ENCODE measurements at places on chromosomes 4 and X.

DNA sequence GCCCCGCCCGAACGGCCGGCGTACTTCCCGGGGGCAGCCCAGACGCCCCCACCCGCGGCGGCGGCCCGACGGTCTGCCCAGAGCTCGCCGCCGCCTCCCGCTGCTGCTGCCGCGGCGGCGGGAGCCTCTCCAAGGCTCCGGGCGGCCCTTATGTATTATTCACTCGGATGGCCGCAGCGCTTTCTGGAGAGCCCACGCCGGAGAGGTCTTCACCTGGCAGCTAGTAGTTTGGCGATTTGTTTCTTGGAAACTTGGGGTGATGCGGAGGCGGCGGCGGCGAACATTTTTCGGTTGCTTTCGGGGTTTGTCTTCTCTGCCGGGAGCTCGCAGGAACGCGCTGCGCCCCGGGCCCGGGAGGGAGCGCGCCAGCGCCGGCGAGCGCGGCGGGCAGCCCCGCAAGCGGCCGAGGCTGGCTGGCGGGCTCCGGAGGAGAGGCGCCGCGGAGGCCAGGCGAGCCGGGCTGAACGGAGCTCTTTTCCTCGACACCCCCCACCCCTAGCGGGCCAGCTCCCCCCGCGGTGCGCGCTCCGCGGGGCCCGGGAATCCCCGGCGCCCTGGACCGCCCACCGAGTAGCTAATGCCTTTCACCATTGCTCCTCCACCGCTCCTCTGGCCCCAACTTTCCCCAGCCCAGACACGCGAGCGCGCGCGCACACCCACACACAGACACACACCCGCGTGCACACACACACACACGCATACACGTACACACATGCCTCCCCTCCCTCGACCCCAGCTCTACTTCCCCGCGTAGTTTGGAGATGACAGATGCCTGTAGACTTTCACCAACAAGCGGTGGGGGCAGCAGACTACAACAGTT lies 113.5 kb downstream of the DHX15 start:
- H3K27ac ChIP-seq = no peak overlapping the region
- H3K36me3 ChIP-seq = no peaks in the 10 kb centered on the region
- H3K4me3 ChIP-seq = peak overlapping the region; percentile 50
- peaks cover 4% of the 10 kb centered on the region for H3K27me3 ChIP-seq

DNA sequence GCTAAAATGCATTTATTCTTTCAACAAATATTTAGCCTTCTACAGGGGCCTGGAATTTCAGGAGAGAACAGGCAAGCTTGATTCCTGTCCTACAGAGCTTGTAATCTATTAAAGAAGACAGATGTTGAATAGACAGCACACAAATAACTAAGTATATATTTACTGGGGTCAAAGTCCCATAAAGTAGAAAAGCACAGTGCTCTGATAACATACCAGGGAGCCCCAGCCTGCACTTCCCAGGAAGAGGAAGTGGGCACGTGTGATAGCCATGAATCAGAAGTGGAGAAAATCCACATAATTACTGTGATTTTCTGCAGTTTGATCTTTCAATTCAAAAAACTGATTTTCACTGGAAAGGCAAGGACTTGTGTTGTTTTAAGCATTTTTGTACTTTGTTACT lies 129.1 kb downstream of the EGF start:
- no peak overlapping the region for H3K27ac ChIP-seq
- H3K4me3 ChIP-seq = no peak overlapping the region
- peaks cover 1% of the 10 kb centered on the region for H3K4me1 ChIP-seq
- H3K36me3 ChIP-seq = no peaks in the 10 kb centered on the region
- no peaks in the 10 kb centered on the region for H3K27me3 ChIP-seq

GRCh38 chr4:107492566-107492965 lies 227.5 kb downstream of the PAPSS1 start:
- H3K4me3 ChIP-seq = no peak overlapping the region
- no peaks in the 10 kb centered on the region for H3K36me3 ChIP-seq
- no peak overlapping the region for H3K27ac ChIP-seq
- H3K4me1 ChIP-seq = no peaks in the 10 kb centered on the region

GRCh38 chr4:188396037-188396436 lies 256.8 kb downstream of the TRIML1 start:
- H3K4me3 ChIP-seq = no peak overlapping the region
- no peaks in the 10 kb centered on the region for H3K27me3 ChIP-seq
- H3K27ac ChIP-seq = no peak overlapping the region
- peaks cover 2% of the 10 kb centered on the region for H3K4me1 ChIP-seq

GRCh38 chrX:23896981-23897380 lies 10.8 kb downstream of the APOO start:
- H3K36me3 ChIP-seq = no peaks in the 10 kb centered on the region
- H3K27ac ChIP-seq = no peak overlapping the region
- no peak overlapping the region for H3K4me3 ChIP-seq
- DNase-seq = no peak

GRCh38 chrX:70470850-70471289 lies 26.2 kb downstream of the DLG3 start:
- H3K27ac ChIP-seq = no peak overlapping the region
- H3K36me3 ChIP-seq = no peaks in the 10 kb centered on the region
- no peak for DNase-seq
- H3K4me3 ChIP-seq = no peak overlapping the region
- no peaks in the 10 kb centered on the region for H3K27me3 ChIP-seq

DNA sequence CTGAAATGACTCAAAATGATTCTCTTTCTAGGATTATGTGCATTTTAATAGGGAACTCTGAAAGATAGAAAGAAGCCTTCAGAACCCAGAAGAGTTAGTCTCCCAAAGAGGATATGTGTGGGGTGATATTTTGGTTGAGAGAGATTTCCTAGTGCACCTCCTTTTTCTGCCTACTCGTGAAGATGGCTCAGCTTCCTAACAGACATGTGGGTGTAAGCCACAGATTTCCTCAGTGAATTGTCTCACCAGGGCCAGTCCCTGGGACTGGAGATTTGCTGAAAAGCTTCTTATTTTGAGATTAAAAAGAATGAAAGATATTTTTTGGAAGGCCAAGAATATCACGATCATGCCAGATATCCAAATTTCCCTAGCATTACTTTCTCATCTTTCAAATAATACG lies 42.8 kb downstream of the MAGEB17 start:
- no peaks in the 10 kb centered on the region for H3K4me1 ChIP-seq
- no peaks in the 10 kb centered on the region for H3K27me3 ChIP-seq
- DNase-seq = no peak
- H3K36me3 ChIP-seq = no peaks in the 10 kb centered on the region
- H3K27ac ChIP-seq = no peak overlapping the region

DNA sequence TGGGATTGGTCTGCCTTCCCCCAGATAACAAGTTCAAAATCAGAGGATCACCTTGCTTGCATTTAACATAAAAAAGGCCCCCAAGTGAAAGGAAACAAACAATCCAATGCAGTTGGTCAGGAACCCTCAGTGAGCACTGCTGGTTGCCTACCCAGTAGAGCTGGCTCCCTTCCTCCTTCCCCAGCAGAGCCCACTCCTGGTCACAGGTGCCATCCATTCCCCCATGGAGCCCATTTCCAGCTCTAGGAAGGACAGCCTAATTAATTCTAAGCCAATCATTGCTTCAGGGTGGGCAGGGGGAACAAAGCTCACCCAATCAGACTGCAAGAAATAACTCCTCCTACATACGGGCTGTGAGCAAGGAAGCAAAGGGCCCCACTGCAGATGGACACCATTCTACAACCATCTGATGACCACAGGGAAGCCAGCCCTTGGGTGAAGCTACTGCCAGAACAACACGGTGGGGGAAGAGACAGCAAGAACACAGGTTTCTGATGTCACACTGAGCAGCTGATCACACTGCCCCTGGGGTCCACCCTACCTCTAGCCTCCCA lies 86.5 kb downstream of the SH3KBP1 start:
- no peak overlapping the region for H3K27ac ChIP-seq
- DNase-seq = no peak
- H3K4me3 ChIP-seq = no peak overlapping the region
- no peaks in the 10 kb centered on the region for H3K27me3 ChIP-seq

GRCh38 chrX:47751670-47752069 lies 85.0 kb upstream of the ZNF81 start:
- H3K4me1 ChIP-seq = no peaks in the 10 kb centered on the region
- H3K36me3 ChIP-seq = no peaks in the 10 kb centered on the region
- H3K27me3 ChIP-seq = no peaks in the 10 kb centered on the region

DNA sequence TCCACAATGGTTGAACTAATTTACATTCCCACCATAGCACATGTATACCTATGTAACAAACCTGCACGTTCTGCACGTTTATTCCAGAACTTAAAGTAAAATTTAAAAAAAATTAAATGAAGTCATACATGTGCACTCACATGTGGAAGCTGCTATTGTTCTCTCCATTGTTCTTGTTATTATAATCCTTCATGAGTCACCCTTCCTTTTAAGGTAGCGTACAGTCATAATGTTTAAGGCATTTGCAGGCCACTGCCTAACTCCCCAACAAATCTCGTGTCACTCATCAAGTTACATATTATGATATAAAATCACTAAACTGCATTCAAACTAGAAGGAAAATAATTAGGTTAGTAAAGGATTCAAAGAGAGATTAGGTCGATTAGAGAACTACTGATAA lies 63.6 kb downstream of the SLC7A11 start:
- DNase-seq = no peak
- no peak overlapping the region for H3K4me3 ChIP-seq
- H3K27me3 ChIP-seq = no peaks in the 10 kb centered on the region
- no peaks in the 10 kb centered on the region for H3K4me1 ChIP-seq
- no peaks in the 10 kb centered on the region for H3K36me3 ChIP-seq
- no peak overlapping the region for H3K27ac ChIP-seq

DNA sequence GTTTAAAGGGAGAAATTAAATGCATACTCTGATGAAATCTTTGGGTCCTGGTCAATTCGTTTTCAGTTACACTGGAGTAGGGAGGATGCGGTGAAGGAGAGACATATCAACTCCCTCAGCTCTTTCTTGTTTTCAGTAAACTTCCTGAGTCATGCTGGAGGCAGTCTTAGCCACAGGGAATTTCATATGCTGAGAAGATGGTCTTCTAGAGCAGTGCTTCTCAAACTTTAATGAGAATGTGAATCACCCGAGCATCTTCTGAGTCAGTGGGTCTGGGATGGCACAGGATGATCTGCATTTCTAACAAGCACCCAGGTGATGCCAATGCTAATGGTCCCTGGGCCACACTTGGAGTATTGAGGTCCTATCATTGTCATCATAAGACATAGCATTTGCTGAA lies 214.5 kb downstream of the KIT start:
- H3K27me3 ChIP-seq = no peaks in the 10 kb centered on the region
- DNase-seq = no peak
- H3K27ac ChIP-seq = no peak overlapping the region
- H3K4me3 ChIP-seq = no peak overlapping the region
- no peaks in the 10 kb centered on the region for H3K36me3 ChIP-seq
- no peaks in the 10 kb centered on the region for H3K4me1 ChIP-seq

DNA sequence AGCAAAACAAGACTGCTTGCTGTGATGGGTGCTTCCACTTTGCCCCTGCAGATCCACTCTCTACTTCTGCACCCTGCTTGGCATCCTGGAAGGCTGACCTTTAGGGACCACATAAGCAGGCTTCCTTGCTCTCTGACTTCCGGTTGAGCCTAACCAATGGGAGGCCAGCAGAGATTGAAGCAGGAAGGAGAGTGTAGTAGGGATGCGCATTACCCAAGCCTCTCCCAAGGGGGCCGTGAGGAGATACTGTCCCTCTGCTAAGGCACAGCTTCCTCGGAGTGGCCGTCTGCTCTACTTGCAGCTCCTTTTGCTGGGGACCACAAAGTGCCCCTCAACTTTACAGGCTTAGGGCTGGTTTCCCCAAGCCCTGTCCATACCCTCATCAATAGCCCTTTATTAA lies 624.3 kb upstream of the TENM3 start:
- no peak overlapping the region for H3K4me3 ChIP-seq
- H3K36me3 ChIP-seq = no peaks in the 10 kb centered on the region
- H3K4me1 ChIP-seq = no peaks in the 10 kb centered on the region
- DNase-seq = no peak
- H3K27me3 ChIP-seq = no peaks in the 10 kb centered on the region

- no peak overlapping the region for H3K4me3 ChIP-seq
- no peaks in the 10 kb centered on the region for H3K4me1 ChIP-seq
- DNase-seq = no peak
- no peak overlapping the region for H3K27ac ChIP-seq
Observed at GRCh38 chr4:89722517-89722916, 114.4 kb downstream of the SNCA start.

DNA sequence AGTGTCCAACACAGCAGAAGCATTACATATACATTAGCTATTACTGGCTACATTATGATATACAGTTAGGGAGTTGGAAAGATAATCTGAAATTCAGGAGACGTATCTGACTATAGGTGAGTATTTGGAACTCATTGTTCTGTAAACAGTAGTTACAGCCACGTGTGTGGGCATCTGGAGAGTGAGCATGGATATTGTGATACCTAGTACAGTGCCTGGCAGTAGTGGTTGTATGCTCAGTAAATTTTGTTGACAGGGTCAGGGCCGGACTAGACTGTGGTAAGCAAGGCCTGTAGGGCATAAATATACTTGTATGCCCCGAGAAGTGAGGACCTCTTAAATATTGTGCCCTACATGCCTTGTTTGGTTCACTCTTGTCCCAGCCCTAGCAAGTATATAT lies 2.9 kb downstream of the F9 start:
- no peaks in the 10 kb centered on the region for H3K36me3 ChIP-seq
- DNase-seq = no peak
- H3K27me3 ChIP-seq = no peaks in the 10 kb centered on the region
- no peak overlapping the region for H3K27ac ChIP-seq
- no peaks in the 10 kb centered on the region for H3K4me1 ChIP-seq
- no peak overlapping the region for H3K4me3 ChIP-seq

DNA sequence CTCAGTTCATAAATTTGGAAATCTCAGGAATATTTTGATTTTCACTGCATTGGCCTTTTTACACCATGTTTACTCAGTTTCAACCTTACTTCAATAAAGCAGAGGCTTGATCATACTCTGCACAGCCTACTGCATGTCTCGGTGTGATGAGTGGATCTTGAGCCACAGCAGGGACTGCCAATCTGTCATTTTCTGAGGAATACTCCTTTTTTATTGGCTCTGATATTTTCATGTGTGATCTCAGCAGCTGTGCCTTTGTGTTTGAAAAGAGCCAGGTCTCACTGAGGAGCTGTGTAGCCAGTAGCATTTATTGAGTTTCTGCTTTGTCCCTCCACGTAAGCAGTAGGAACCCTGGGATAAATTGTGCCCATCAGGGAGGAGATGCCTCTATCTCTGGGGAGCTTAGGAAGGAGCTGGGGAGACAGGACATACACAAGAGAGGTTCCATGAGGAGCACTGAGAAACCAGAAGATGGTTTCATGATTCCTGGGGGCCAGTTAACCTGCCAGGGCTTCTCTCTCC lies 18.9 kb upstream of the TRIM2 start:
- H3K4me3 ChIP-seq = no peak overlapping the region
- H3K36me3 ChIP-seq = no peaks in the 10 kb centered on the region
- no peak for DNase-seq
- 0 out of 2 replicates have a peak, but pooled peaks cover 5% of the 10 kb centered on the region for H3K4me1 ChIP-seq
- H3K27me3 ChIP-seq = no peaks in the 10 kb centered on the region

- H3K36me3 ChIP-seq = no peaks in the 10 kb centered on the region
- no peak overlapping the region for H3K27ac ChIP-seq
Observed at GRCh38 chrX:10296576-10296975, 139.8 kb downstream of the CLCN4 start.

GRCh38 chr4:150289881-150290280 lies 211.6 kb downstream of the DCLK2 start:
- no peak for DNase-seq
- no peaks in the 10 kb centered on the region for H3K27me3 ChIP-seq
- no peaks in the 10 kb centered on the region for H3K4me1 ChIP-seq
- H3K27ac ChIP-seq = no peak overlapping the region
- no peaks in the 10 kb centered on the region for H3K36me3 ChIP-seq
- H3K4me3 ChIP-seq = no peak overlapping the region
